Stimulated activated CD8-positive, alpha-beta memory T cell treated with anti-CD3 and anti-CD28 coated beads, Interleukin-15, amount 100 ng/mL, for 1 hour (primary cell): ENCODE measurements at places on chromosomes 6 and 20.

- no peak for DNase-seq
These were observed 248.7 kb downstream of the ADGB start for GRCh38 chr6:146847426-146847825.

GRCh38 chr6:7786214-7786661, 60.3 kb downstream of the BMP6 start:
- DNase-seq, result no peak

DNA sequence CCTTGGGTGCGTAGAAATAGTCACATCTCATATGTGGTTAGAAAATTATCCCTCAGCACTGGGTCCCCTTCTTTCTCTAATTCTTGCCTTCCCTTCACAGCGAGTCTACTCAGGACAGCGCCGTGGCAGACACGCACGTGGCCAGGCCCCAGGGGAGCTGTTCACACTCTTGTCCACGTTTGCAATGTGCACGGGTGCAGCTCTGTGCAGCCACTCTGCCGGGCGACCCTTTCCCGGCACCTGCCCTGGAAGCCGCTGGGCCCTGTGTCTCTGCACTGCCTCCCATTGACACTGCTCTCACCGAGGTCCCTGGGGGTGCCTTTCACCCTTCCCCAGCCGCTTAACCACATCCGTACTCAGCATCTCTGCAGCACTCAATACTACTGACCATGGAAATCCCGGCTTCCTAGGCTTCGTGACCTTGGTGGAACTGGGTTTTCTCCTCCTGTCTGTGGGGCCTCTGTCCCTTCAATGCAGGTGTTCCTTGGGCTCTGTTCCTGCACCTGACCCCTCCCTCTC, 104.9 kb downstream of the DACT2 start:
- DNase-seq, result no peak

DNA sequence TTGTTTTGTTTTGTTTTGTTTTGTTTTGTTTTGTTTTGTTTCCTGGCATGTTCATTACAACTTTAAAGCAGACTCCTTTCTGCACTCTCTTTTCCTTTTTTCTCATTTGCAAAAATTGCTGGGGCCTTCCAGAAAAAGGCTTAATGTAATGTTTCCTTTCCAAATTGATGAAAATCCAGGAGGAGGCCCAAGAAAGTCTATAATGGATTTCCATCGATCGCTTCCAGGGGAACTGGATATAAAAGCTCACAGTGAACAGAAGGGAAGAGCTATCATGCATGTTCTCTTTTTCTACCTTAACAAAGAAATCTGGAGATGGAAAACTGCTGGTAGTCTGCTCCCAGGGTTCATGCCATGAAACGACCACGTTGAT, 28.7 kb downstream of the ISM1 start:
- DNase-seq, result no peak

- DNase-seq, result no peak
These were observed 15.0 kb downstream of the PBOV1 start for GRCh38 chr6:138203315-138203714.

GRCh38 chr6:10723567-10723881, 654 bp downstream of the TMEM14C start:
- DNase-seq, result no peak

DNA sequence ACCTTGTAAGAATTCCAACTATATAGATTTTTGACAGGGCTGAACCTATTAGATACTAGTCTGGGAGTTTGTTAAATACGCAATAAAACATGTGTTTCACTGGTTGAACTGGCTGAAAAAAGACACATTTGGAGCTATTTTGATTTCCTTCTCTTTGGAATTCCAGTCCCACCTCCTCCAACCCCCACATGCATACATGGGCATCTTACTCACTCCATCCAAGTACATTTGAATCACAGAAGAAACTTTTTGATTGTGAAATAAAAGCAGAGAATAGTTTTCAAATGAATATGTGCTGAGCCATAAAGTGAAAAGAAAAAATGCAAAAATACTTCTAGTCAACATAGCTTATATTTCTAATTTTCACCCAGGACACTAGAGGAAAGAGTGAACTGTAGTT, 33.9 kb upstream of the STXBP5 start:
- DNase-seq, result no peak

DNA sequence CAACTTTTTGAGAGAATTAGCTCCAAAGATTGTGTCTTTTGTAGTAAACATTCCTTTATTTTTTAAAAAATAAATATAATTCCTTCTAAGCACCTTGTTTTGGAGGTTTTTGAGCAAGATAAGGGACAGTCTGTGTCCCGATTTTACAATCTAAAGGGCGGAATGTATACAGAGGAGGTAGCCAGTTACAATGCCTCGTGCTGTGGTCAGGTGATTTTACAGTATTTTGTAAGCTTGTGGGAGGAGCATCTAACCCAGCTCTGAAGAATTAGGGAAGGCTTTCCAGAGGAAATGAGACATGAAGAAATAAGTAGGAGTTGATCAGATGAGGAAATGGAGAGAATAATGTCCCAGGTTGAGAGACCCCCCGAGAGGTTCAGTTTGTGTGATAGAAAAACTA, 1.3 kb downstream of the HINT3 start:
- no peak for DNase-seq

- DNase-seq, result no peak
These were observed 83.6 kb downstream of the SCAND1 start for GRCh38 chr20:35870541-35871258.

- DNase-seq, result no peak
These were observed 159.8 kb upstream of the PRDM1 start for GRCh38 chr6:105926318-105926717.

GRCh38 chr20:1229541-1229940, 3.7 kb downstream of the RAD21L1 start:
- no peak for DNase-seq

GRCh38 chr6:169370666-169371343, 117.2 kb upstream of the THBS2 start:
- no peak for DNase-seq

GRCh38 chr20:54214566-54214965, 6.7 kb downstream of the PFDN4 start:
- DNase-seq, result no peak

DNA sequence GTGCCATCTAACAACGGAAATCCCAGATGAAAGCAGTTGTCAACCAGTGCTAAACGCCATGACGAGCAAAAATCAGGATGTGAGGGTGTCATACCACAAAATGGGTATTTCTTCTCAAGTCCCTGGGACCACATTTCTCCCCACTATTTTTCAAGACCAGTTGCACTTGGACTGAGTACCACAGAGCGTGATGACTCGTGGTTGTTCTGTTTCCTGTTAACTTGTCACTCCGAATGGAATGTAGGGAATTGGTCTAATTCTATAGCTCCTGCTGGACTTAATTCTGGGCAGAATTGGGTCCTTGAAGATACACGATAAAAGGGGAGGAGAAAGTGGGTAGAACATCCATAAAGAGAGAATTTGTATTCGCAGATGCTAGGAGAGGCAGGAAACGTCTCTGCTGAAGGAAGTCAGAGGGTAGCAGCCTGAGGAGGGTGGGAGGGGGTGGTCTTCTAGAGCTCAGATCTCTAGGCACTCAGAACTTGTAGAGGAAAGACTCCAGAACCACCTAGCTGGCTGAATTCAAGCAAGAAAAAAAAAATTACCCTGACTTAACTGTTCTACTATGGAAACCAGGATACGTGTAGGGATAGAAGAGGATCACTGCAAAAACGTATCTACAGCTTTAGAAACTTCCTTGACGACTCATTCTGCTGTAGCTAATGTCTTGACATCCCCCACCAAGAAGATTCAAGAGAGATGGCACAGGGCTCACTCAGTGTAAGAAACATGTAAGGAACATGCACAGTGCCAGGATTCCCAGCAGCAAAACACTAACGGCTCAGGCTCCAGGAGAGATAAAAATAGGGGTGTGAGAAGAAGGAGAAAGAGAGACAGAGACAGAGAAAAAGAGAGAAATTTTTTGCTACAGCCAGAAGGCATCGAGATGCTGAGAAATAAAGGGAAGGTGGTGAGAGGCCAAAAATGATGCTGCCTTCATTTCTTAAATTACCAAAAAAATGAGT, 494.7 kb downstream of the CD83 start:
- DNase-seq, result no peak

GRCh38 chr20:61443443-61444126, 191.5 kb downstream of the CDH4 start:
- DNase-seq, result no peak

DNA sequence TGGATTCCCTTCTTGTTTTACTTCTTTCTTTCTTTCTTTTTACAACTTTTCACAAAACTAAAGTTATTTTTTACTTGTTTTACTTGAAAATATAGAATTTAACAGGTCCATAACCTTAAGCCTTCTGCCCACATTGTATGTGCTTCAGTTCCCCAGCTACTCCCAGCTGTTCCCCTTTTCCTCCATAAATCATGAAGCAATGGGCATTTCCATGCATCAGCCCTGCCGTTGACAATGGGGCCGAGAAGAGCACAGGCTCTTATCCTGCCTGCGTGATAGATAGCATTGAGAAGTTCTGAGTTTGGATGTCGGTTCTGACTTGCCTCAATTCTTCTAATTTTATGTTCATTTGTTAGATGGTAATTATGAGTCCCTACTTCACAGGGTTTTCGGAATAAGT, 583.8 kb downstream of the CDH26 start:
- DNase-seq, result no peak

DNA sequence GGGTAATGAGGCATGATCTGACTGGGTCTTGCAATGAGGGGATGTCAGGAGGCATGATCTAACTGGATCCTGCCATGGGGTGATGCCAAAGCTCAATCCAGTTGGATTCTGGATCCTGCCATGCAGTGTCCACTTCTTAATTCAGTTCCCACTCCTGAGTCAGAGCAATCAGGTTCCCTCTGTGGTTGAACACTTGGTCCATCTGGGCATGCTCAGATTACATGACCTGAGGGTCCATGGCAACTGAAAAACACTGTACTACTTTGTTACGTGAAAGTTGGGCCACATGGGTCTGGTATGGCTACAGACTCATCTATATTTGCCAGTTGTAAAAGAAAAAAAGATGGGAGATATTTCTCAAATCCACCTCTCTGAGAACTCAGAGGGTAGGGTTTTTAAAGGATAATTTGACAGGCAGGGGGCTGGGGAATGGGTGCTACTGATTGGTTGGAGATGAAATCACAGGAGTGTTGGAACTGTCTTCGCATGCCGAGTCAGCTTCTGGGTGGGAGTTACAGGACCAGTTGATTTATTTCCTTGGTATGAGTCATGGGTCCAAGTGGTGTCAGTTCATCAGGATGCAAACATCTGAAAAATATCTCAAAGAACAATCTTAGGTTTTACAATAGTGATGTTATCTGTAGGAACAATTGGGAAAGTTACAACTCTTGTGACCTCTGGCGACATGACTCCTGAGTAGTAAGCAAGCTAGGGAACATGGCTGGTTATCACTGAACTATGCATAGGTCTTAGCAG, 21.6 kb downstream of the C6orf163 start:
- no peak for DNase-seq

GRCh38 chr20:17498641-17499040, 32.5 kb downstream of the BFSP1 start:
- no peak for DNase-seq

GRCh38 chr6:125983246-125983945, 2.9 kb upstream of the TRMT11 start:
- DNase-seq, result no peak

- DNase-seq, result no peak
These were observed 268.9 kb downstream of the PREX1 start for GRCh38 chr20:48558906-48559305.

- no peak for DNase-seq
These were observed 68.1 kb upstream of the PMEPA1 start for GRCh38 chr20:57777911-57778310.

DNA sequence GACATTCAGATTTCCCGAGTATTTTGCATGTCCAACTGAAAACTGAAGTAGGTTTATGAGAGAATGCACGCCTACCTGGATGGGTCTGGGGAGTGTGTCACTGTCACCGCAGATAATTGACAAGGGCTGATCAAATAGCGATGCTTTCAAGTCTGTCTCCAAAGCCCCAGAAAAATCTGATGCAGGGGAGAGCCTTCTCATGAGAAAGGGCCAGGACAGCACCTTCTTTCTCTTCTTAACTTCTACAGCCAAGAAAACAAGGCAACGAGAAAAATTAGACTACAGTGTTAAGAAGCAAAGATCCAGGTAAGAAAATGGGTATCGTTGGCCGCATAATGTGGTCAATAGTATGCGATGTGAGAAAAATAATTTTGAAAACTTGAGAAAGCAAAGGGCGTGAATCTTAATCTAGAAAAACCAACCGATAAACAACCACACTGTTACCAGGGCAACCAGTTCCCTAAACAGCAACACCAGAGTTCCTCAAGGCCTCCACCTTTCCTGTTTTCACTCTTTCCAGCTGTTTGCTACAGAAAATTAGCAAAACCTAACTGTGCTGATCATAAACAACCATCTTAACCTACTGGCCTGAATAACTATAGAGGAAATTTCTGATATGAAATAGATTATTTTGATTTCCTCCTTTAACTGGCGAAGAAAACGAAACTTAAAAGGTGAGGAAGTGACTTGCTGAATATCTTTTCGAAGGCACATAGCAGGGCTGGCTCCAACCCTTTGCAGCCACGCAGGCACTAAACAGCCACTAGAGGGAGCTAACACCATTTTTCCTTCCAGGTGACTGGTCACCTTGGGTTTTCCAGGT, 2.6 kb downstream of the TAGAP start:
- peak; percentile 57 for DNase-seq

GRCh38 chr6:449486-450419, 58.2 kb downstream of the IRF4 start:
- DNase-seq, result no peak

GRCh38 chr6:169685860-169686259, 16.0 kb downstream of the WDR27 start:
- DNase-seq, result no peak

GRCh38 chr20:61684583-61685235, 381.0 kb downstream of the TAF4 start:
- DNase-seq, result no peak

- DNase-seq, result no peak
These were observed 302.5 kb downstream of the DHX35 start for GRCh38 chr20:39264506-39265172.

DNA sequence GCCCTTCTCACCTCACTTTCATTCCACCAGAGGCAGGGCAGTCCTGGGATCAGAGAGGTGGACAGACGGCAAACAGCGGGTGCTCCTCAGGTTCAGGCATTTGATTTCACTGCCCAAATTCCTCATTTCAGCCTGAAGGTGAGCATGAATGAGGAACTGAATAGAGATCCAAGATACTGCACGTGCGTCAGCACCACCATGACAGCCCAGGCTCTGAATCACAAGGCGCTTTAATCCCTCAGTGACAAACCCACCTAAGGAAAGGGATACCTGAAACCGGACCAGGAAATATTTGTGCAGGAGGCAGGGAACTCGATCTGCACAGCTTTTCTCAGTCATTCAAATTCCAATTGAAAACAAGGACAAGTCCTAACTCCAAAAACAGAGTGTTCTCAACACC, 174.8 kb upstream of the HEY2 start:
- DNase-seq, result no peak

GRCh38 chr20:30610751-30611150, 646.7 kb upstream of the DEFB115 start:
- no peak for DNase-seq
